ENCODE measurements at places on chromosomes 2 and 18.

- peak; percentile 41 for DNase-seq
These were observed 24.6 kb downstream of the FIGN start for GRCh38 chr2:163711258-163711657.

DNA sequence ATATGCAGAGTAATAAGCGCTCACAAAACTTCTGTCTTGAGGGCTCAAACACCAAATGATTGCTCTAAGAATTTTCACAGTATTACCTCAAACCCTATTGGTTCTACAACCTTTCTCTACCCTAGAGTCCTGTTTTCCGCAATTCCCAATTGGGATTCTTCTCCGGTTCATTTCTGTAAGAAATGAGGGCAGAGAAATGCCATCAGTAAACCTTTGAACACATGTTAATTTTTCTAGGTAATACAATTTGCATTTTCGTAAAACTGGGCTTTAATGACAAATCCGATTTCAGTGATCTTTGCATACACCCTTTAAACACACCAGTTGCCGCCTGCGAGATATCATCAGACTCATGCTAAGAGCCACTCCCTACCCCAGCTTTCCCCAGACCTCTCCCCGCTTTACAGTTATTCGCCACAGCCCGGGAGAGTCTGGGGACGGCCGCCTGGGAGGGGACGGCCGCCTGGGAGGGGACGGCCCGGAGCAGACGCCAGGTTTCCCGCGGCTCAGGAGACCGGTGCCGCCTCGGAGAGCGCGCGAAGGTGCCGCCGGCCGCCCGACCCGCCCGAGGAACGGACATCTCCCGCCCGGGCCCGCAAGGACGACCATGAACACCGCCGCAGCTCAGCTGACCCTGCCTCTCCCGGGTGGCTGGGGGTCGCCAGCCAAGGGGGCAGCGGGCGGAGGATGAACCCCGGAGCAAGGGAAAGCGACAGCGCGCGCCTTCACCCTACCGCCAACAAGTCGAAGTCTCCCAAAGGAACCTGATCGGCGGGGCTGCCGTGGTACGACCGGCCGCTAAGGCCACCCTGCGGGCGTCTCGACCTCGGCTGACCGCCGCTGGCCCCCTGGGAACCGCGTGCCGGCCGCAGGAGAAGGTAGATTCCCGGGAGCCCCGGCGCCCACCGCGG is 463 bp downstream of the SMC6 start:
- DNase-seq: peak; percentile 59

GRCh38 chr2:15939556-15939853 is 845 bp upstream of the MYCN start:
- no peak for DNase-seq

DNA sequence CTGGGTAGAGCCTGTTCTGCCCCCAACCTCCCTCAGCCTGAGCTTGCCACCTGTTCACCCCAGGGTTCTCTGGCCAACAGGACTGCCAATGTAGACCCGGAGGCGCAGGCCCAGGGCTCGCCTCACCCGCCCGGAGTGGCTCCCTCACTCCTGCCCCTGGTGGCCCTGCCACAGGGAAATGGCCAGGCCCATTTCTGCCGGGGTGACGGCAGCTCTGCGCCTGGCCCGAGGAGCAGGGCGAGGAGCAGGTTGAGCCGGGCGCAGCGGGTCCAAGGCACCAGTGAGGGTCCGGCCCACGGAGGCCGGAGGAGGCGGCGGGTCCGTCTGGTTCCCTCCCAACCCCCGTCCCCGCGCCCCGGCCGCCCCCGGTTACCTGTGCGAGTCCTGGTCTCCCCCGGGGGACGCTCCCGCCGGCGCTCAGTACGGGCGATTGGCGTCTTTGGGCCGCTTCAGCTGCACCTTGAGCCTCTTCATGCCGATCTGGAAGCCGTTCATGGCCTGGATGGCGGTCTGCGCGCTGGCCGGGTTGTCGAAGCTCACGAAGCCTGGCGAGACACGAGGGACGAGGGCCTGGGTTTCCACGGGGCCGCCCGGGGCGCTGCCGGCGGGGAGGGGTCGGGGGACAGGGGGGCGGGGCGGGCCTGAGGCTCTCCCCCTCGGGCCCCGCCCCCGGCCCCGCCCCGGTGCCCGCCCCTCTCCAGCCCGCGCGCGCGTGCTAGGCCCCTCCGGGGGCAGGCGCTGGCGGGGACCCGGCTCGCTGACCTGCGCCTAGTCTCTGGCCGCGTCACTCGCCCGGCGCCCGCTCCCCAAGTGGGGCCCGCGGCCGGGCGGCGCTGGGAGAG is 312.0 kb downstream of the CELF4 start:
- no peak for DNase-seq

DNA sequence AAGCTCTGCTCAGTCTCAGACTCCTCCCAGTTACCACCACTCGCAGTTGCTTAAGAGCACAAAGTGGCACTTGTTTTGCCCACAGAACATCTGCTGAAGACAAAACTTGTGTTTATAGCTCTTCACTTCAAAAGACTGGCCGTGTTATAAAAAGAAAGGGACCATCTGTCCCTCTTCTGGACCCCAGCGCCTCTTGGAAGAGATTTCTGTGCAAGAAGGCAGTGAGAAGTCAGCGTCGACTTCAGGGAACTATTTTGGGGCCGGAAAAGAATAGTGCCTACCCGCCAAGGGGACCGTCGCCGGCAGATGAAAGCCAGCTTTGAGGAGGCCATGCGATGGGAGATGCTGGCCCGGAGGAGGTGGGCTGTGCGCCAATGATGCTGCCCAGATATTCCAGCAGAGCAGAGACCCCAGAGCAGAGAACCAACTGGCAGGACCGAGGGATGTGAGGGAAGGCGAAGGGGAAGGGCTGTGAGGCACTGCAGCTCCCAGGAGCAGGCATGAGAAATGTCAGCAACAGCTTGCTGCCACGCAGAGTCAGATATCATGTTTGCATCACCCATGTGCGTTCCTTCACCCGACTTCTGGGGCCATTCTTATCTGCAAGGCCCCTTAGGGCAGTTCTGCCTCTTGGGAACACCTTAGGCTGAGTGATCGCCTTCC is 270.9 kb downstream of the ATAD2B start:
- DNase-seq: no peak

- no peak for DNase-seq
These were observed 430.5 kb upstream of the ETAA1 start for GRCh38 chr2:66966631-66967030.

DNA sequence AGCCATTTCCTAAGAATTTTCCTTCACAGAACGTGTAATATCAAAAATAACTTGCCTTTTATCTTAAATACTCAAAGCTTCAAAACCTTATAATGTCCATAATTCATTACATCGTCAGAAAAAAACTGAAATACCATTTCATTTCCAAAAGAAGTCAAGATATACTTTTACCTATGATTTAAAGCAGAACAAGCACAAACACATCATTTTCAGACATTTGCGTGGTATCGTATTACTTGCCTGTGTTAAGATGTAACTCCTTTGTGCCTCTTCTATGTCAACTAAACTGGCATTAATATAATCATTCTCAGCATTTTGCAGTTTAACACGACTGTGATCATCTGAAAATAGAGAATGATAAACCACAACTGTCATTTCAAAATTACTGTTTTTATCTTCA is 47.5 kb downstream of the PTPN2 start:
- no peak for DNase-seq

GRCh38 chr2:236744716-236745115 is 175.1 kb downstream of the ACKR3 start:
- DNase-seq: no peak

- no peak for DNase-seq
These were observed 160.4 kb downstream of the SRBD1 start for GRCh38 chr2:45450634-45451033.

- no peak for DNase-seq
These were observed 113.2 kb downstream of the SH3BP4 start for GRCh38 chr2:235064976-235065375.

GRCh38 chr18:76981396-76981968 is 151.1 kb downstream of the MBP start:
- DNase-seq: no peak

GRCh38 chr18:35972197-35973000 is at the start of gene RMP24:
RMP24 (plus strand) TSS chr18:35972679.
- peak; percentile 89 for DNase-seq

- no peak for DNase-seq
These were observed 1.5 kb downstream of the ACTR3 start for GRCh38 chr2:113891265-113891959.

GRCh38 chr2:72993147-72993932 is 76.0 kb downstream of the EMX1 start:
- peak; percentile 51 for DNase-seq

GRCh38 chr2:226694586-226695284 is 104.9 kb downstream of the IRS1 start:
- no peak for DNase-seq

- DNase-seq: no peak
These were observed 211.0 kb downstream of the AKAIN1 start for GRCh38 chr18:4986066-4986465.

- peak; percentile 93 for DNase-seq
These were observed 125.1 kb upstream of the HAAO start for GRCh38 chr2:42917425-42917927.

GRCh38 chr2:39696838-39697237 is 31.1 kb downstream of the TMEM178A start:
- DNase-seq: peak; percentile 84

Measured in endothelial cell of umbilical vein (primary cell).